Right ventricle myocardium inferior (tissue), 1 donor: ENCODE measurements at places on chromosomes 13 and 19. TPM values are rescaled to one million over a fixed set of nuclear protein-coding genes. Genes with fewer than 3 reads are reported as not detected.
A peak's percentile ranks its signal among the peaks of the same experiment; 100 is the strongest.

ZNF90 gene
- total RNA-seq, result 1.1 TPM

CACNA1A gene
- total RNA-seq, result 0.41 TPM

- DNase-seq, result no peak
Observed at GRCh38 chr19:41795031-41795461, 1.3 kb upstream of the CEACAM3 start.

GRCh38 chr13:44276061-44276460 is 97.6 kb upstream of the SERP2 start:
- DNase-seq, result no peak

DNA sequence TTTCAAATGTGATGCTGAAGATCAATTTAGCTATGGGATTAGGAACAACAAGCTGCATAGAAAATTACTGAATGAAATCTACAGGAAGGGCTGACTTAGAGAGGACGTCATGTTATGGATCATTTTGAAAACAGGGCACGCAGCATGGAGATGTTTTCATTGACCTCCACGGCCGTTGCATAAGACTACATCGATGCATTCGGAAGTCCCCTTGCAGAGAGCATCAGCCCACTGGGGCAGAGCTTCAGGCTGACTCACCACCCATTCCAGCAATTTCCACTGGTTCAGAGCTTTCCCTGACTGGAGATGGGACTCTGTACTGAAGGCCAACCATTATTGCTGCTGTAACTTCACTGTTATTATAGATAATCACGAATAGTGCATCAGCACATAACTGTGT is 305.3 kb downstream of the IRS2 start:
- DNase-seq, result no peak

DNA sequence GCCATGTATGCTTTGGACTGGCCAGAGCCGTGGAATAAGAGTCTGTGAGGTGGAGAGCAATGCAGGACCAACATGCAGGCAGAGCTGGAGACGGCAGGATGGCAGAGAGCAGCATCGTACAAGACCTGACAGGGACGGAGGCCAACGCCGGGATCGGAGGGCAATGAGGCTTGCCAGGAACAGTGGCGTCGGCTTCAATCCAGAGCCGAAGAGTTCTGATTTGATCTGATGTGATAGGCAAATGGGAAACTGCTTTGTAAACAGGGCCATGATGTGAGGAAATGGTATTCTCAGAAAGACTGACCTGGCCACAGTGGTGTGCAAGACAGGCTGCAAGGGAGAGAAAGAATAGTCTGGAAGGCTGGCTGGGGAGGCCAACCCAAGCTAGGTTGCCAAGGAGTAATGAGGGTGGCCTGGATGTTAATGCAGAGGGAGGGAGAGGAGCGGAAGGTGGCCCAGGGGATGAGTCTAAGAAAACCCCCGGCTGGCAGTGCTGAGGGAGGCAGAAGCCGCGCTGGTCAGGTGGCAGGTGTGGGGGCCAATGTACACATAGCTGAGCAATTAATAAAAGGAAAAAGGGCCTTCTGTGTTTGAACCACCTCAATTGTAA is 26.7 kb downstream of the RCBTB2 start:
- peak; percentile 67 for DNase-seq
